GM04504 (cell line): ENCODE measurements at places on chromosomes 3 and 15.

- DNase-seq, result peak; percentile 54
Observed at GRCh38 chr3:17605032-17605431, 137.4 kb downstream of the TBC1D5 start.

- no peak for DNase-seq
Observed at GRCh38 chr3:189712906-189713483, 81.8 kb downstream of the TP63 start.

GRCh38 chr15:56839641-56840040, 78.8 kb upstream of the TCF12 start:
- no peak for DNase-seq

GRCh38 chr15:42826251-42826890, 89.4 kb upstream of the CDAN1 start:
- DNase-seq, result no peak

DNA sequence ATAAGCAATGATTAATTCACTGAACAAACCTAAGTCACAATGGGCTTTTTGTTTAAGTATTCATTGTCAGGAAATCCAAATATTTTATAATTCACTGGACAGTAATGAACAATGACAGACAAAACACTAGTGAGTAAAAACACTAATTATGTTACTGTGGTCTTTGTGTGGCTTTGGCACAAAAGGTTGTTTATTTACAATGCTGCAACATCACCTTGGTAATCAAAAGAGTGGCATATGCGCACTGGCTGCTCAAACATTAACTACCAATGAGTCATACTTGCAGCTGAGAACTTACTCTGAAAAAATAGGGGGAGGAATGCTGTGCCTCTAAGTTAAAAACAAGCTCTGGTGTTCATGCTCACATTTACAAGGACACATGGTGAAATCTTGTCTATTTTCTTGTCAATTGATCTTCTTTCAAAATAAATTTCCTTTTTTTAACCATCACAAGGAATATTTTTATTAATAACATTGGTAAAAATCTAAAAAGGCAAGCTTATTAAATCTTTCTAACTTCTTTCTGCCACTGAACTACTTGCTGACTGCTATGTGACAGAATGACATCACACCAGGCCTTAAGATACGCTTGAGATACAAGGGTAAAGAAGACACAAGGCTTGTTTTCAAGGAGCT, 85.2 kb upstream of the PPIB start:
- DNase-seq, result peak; percentile 87

DNA sequence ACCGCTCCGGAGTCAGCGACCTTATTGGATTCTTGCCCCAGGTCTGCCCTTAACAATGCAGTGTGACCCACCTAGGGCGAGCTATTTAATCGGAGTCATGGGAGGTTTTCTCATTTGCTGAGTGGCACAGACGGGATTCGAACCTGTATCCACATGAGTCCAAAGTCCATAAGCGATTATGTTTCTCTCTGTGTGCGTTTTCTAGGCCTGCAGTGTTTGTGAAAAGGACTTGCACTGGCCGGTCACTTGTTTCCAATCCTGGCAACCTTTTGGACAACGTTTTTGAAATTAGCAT, 691 bp upstream of the HDGFL3 start:
- no peak for DNase-seq

- no peak for DNase-seq
Observed at GRCh38 chr15:101013769-101014675, 94.9 kb downstream of the LRRK1 start.

DNA sequence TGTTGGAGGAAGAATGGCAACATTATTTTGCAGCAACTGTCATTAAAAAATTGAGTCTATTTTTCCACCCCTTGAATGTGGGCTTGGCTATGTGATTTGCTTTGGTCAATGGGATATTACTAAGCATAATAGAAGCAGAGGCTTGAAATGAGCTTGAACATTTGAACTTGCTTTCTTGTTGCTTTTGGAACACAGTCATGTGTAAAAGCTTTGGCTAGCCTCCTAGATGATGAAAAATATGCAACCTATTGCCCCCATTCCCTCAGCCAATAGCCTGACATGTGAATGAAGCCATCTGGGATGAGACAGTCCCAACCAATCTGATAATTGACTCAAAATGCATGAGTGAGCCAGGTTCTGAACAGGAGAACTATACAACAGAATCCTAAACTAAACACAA, 78.4 kb downstream of the PLSCR2 start:
- DNase-seq, result no peak

- DNase-seq, result no peak
Observed at GRCh38 chr3:116939091-116939490, 229.5 kb downstream of the TUSC7 start.

DNA sequence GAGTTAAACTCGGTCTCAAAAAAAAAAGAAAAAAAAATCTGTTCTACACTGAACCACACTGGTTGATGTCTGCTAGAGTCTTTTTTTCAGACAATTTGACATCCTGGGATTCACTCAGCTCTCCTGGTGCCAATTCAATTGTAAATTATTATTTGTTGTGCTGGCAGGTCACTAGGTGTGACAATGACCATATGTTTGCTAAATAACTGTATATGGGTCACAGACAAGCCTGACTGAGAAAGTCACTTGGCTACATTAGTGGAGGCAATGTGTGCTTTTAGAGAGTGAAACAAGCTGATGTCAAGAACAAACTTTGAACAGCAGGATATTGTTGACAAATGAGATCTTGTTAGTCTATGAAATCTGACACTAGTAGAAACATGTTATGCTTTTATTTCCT, 1379.1 kb downstream of the ZPLD1 start:
- no peak for DNase-seq

DNA sequence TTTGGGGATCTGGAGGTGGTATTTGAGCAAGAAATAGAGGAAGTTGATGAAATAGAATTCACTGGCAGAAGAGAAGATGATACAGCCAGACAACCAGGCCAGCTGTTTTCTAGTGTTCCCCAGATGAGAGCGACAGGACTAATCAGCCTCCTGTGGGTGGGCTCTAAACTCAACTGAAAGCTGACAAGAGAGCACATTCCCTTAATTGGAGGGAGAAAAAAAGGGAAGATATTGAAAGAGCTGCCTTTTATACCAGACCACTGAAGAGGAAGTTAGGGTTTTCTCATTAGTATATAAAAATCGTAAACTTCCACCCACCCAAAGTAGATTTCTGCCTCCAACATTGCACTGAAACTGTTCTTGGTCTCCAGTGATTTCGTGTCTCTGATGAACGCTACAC, 6.5 kb upstream of the TM4SF19 start:
- no peak for DNase-seq

- DNase-seq, result no peak
Observed at GRCh38 chr15:74250266-74250665, 14.1 kb downstream of the CCDC33 start.

GRCh38 chr15:26841514-26841913, 25.3 kb upstream of the GABRA5 start:
- DNase-seq, result no peak

DNA sequence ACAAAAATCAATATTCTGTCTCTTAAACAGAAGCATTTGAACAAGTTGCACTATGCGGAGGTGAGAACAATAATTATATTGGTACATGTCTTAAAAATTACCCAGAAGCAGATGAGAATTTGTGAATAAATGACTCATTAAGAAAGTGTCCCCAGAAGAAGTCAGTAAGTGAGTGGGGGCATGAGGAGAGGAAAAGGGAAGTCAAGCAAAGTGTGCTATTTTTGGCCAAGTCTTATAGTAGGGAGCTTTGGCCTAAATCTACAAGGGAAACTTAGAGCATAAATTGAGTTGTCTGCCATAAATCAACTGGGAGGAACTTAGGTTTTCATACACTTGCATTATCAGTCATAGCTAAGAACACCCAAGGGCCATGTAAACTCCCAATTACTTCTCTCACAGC, 86.9 kb upstream of the SATB1 start:
- no peak for DNase-seq

DNA sequence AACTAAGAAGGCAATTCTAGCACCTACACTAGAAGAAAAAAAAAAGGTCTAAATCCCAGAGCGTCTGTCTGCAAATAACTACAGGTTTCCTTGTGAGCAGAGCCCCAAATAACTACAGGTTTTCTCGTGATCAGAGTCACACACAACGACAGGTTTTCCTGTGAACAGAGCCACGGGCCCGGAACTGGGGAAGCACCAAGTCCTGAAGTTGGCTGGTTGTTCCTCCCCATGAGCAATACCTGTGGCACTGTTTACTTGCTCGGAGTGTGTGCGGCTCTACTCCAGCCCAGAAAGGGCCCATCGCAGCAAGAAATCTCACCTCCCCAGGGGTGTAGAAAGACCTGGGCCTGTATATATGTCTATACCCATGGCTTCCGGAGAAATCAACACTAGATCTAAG, 644 bp upstream of the MASP1 start:
- no peak for DNase-seq

DNA sequence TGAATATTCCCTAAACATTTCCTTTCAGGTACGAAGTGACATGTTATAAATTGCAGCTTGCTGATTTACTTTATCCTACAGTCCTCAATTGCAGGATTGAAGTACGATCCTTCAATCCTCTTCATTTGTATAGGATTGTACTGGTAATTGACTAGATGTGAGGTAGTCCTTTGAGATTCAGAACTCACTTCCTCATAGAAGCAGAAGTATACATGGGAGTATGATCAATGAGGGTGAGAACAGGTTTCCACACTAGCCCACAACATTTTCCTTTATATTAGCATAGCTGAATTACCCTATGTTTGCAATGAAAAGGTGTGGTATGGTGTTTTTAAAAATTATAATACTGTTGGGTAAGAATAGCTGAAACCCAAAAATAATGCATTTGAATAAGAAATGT, 160.0 kb upstream of the UMPS start:
- no peak for DNase-seq

DNA sequence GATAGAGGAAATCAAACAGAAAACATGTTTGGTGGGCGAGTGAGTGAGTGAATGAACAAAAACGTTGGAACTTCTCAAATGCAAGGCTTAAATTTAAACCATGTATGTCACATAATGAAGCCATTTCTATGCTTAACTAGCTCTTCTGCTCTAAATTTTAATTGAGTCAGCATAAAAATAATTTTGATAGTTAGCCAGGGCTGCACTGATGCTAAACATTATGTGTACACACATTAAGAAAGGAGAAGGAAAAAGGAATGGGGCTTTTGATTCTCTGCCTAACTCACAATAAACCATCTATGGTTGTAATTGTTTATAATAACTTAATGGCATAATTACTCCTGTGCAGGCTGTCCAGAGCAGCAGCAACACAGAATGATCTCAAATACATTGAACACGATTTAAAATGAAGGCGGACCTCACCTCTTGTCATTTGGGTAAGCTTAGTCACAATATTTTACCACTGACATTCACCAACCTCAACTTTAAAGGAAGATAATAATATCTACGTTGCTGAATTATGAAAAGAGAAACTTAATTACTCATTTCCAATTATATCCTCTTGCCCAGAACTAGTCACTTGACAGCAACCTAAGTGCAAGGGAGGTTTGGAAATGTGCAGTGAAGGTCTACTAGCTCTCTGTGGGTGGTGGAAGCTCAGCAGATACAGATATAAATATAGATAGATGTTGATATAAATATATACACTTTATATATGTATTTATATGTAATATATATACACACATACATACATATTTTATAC, 318.4 kb upstream of the TRIM42 start:
- DNase-seq, result no peak

- DNase-seq, result peak; percentile 17
Observed at GRCh38 chr3:134885877-134886621, 91.0 kb downstream of the EPHB1 start.

GRCh38 chr15:67601073-67601472, 58.6 kb downstream of the MAP2K5 start:
- no peak for DNase-seq

GRCh38 chr3:25594007-25594502, 70.7 kb downstream of the TOP2B start:
- DNase-seq, result peak; percentile 69

DNA sequence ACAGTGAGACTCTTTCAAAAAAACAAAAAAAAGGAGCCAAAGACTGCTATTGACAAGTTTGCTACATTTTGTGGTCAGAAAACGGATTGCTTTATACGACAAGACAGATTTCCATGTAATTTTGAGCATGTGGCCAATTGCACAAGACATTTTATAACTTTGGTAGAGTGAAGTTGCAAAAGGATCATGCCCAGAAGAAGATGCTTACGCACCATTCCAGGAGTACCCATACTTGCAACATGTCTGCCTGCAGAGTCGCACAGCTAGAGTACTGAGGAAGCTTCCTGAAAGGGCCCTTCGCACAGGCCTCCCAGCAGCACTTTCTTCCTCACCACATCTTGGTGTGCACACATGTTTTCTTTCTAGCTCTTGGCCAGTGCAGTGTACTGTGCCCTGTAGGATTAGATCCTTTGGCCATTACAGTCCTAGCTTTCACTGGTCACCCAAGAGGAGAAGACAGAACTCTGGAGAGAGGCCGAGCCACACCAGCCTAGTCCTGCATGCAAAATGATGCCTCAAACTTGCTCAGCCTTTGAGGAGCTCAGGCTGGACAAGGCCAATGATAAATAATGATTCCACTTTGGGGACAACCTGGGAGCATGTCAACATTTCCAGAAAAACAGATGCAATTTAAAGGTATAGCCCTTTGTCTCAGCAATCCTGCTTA, 11.7 kb downstream of the CHDH start:
- no peak for DNase-seq

DNA sequence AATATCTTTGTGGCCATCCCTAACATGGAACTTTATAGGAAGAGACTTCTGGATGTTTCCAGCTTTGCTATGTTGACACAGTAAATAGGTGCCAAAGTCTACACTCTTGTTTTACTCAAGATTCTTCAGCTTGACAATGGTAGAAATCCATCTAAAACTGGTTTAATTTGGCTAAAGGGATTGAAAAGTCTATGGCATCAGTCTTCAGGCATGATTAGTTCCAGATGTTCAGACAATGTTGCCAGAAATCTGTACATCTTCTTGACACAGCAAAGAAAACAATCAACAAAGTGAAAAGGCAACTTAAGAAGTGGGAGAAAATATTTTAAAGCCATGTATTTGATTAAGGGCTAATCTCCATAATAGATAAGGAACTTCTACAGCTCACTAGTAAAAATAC, 130.5 kb downstream of the LRRC3B start:
- no peak for DNase-seq

GRCh38 chr3:18558507-18558906, 133.4 kb upstream of the SATB1 start:
- no peak for DNase-seq

- peak; percentile 3 for DNase-seq
Observed at GRCh38 chr3:13141991-13142412, 68.8 kb upstream of the IQSEC1 start.

GRCh38 chr3:8610951-8611350, 33.6 kb downstream of the SSUH2 start:
- DNase-seq, result no peak

- DNase-seq, result peak; percentile 63
Observed at GRCh38 chr15:74433592-74434262, at the start of gene SEMA7A. Gene SEMA7A, minus strand, starts transcription at chr15:74433958. Its CDS starts 40 bp downstream, at chr15:74433918.

DNA sequence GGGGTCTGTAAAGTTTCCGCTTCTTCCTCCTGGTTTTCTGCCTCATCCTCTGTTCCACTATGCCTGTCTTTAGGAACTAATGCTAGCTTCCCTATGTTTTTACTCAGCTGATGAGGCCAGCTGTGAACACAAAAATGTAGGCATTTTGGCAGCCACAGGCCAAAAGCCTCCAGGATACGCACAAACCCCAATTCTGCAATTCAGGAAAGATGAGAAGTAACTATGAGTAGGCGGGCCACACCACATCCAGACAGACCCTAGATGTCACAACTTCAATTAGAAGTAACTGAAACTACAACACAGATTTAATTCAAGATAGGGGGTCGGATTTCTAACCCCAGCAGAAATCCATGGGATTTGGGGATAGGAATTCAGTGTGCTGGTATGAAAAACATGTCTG, 11.9 kb downstream of the CA12 start:
- DNase-seq, result no peak
